Activated naive CD8-positive, alpha-beta T cell treated with anti-CD3 and anti-CD28 coated beads for 36 hours (primary cell): ENCODE measurements at places on chromosomes 4 and X. TPM values are rescaled to one million over a fixed set of nuclear protein-coding genes. Genes with fewer than 3 reads are reported as not detected.

GRCh38 chr4:33975995-33976394, 2268.3 kb downstream of the ARAP2 start:
- no peak for DNase-seq
- H3K27me3 ChIP-seq: no peaks in the 10 kb centered on the region
- no peaks in the 10 kb centered on the region for H3K4me1 ChIP-seq
- no peak overlapping the region for H3K27ac ChIP-seq
- no peak overlapping the region for H3K4me3 ChIP-seq

DNA sequence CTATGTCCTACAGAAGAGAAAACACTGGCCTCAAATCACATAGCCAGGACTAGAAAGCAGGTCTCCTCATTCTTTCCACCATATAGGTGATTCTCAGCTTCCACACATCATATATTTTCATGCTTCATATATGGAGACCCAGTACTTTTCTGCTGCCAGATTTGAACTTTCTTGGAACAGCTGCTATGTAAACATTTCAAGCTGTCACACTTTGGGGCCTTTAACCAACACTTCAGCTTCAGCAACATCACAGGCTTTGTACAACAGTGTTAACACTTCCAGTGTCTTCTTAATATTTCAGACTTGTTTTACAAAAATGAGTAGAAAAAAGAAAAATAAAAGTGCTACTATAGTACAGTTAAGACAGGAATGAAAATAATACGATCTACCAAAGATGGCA, 12.6 kb downstream of the SH3RF1 start:
- H3K27ac ChIP-seq: no peak overlapping the region
- H3K27me3 ChIP-seq: peaks cover 24% of the 10 kb centered on the region
- no peaks in the 10 kb centered on the region for H3K36me3 ChIP-seq
- no peaks in the 10 kb centered on the region for H3K4me1 ChIP-seq
- DNase-seq: no peak
- no peak overlapping the region for H3K4me3 ChIP-seq

DNA sequence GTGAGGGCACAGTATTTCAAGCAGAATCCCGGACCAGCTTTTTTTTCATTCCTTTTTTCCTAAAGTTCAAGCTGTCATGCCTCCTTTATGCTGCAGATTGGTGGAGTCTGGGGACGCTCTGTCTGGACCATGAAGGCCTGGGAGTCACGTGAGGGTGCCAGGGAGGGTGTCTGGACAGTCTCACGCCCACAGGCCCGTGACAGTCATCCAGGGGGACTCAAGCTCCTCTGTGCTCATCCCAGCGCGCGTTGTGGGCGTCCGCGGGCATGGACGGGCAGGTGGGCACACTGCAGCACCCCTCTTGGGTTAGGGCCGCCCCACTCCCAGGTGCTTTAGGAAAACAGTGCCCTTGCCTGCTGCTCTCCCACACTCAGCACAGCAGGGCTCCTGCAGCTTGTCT, 4.8 kb downstream of the CPZ start:
- peaks cover 19% of the 10 kb centered on the region for H3K27me3 ChIP-seq
- H3K36me3 ChIP-seq: no peaks in the 10 kb centered on the region
- H3K4me1 ChIP-seq: no peaks in the 10 kb centered on the region
- no peak overlapping the region for H3K27ac ChIP-seq
- H3K4me3 ChIP-seq: no peak overlapping the region

DNA sequence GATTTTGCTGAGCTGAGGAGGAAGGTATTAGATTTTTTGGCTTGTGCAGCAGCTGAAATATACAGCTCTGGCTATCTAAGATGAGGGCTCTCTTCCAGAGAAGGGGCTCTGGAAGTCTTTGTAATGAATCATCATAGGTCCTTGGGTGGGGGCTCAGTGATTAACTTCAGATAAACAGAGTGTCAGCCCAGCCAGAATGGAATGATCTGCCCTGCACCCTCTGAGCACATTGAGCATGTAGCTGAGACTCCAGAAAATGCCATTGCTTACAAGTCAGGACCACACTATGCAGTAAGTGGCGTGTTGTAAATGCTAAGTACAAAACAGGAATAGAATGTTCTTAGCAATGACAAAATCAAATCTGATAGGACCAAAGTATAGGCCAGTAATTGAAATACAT, 836.0 kb downstream of the PDHA2 start:
- no peak overlapping the region for H3K4me3 ChIP-seq
- DNase-seq: no peak
- no peaks in the 10 kb centered on the region for H3K27me3 ChIP-seq
- no peaks in the 10 kb centered on the region for H3K36me3 ChIP-seq
- H3K27ac ChIP-seq: no peak overlapping the region
- no peaks in the 10 kb centered on the region for H3K4me1 ChIP-seq

DNA sequence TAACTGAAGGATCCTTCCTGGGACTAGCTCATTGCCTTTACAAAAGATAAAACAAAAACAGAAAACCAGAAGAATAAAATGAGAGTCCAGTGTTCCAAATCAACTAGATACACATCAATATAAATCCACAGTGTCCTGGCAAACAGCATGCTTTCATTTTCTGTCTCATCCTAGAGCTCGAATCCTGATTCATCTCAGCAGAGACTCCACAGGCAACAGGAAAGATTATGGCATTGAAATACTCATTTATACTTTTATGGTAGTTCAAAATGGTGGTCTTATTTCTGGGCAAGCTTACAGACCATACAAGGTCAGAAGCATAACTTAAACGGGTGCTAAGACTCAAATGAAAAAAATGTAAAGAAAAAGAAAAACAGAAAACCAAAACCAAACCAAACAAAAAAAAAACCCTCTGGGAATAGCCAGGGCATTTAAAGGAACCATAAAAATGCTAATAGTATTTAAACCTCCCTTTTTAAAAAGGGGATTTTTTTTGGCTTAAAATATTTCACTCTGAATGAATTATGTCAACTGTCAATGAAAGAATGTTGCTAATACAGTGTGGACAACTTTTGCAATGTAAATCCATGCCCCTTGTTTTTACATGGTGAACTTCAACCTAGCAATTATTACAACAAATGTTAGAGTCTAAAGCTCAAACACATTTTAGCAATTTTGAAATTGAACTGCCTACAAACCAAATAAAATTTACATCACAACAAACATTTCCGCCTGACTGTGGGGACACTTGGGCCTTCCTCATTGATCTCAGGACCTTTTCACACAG, 57.9 kb downstream of the GPR101 start:
- H3K27ac ChIP-seq: no peak overlapping the region
- peaks cover 4% of the 10 kb centered on the region for H3K36me3 ChIP-seq
- DNase-seq: no peak

DNA sequence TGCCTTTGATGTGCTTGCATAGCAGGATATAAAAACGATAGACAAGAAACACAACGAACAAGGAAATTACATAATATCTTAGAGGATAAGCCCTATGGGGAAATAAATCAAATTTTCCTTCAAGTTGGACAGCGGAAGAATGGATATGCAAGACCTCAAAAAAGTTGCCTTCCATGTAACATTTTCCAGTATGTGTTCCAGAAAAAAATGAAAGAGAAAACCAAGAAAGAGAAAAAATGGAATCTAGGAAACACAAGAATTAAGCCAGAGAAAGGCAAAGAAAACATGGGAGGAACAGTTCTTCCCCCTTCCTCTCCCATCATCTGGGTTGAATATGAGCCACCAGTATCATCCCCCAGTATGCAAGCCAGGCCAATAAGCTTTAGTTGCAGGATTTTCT, 34.6 kb upstream of the MID1 start:
- no peaks in the 10 kb centered on the region for H3K27me3 ChIP-seq
- no peak overlapping the region for H3K4me3 ChIP-seq
- no peak overlapping the region for H3K27ac ChIP-seq
- DNase-seq: no peak
- H3K4me1 ChIP-seq: no peaks in the 10 kb centered on the region
- no peaks in the 10 kb centered on the region for H3K36me3 ChIP-seq

DNA sequence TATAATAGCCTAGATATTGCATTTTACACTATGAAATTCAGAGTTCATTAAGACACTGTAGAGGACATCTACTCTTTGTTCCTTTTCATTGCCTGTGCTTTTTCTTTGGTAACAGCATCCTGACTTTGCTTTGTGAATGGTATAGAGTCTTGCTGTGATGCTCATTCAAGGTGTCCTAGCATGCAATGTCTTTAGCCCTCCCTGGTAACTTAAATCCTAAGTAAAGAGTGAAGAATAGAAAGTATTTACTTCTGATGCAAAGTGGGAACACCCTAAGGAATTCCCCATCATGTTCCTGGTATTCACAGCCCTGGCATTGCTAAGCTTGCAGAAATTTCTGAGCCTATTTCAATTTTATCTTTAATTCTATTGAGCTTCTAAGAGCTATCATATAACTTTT, 400.1 kb downstream of the FAT4 start:
- no peaks in the 10 kb centered on the region for H3K27me3 ChIP-seq
- DNase-seq: no peak
- H3K4me3 ChIP-seq: no peak overlapping the region
- no peak overlapping the region for H3K27ac ChIP-seq
- H3K36me3 ChIP-seq: no peaks in the 10 kb centered on the region
- H3K4me1 ChIP-seq: no peaks in the 10 kb centered on the region

DNA sequence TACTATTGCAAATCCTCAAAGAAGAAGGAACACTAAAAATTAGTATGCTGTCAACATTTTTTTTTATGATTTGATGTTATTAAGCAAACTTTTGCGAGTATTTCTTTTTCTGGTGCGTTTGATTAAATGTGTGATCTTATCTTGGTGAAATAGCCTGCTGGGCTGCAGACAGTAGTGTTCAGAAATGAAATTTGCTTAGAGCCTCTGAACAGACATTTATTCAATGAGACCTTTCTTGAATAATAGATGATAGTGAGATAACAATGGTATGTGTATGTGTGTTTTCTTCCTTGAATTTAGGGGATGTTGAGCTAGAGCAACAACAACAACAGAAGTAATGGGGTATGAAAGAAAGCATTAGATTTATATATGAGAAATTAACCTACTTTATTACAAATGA, 12.7 kb downstream of the ADGRL3 start:
- no peak for DNase-seq
- H3K27ac ChIP-seq: no peak overlapping the region
- no peaks in the 10 kb centered on the region for H3K27me3 ChIP-seq
- H3K4me1 ChIP-seq: no peaks in the 10 kb centered on the region
- H3K36me3 ChIP-seq: no peaks in the 10 kb centered on the region

GRCh38 chr4:15100994-15101695, 98.9 kb downstream of the CPEB2 start:
- H3K4me1 ChIP-seq: no peaks in the 10 kb centered on the region
- DNase-seq: no peak
- no peak overlapping the region for H3K27ac ChIP-seq
- peaks cover 9% of the 10 kb centered on the region for H3K27me3 ChIP-seq

- H3K27ac ChIP-seq: peak overlapping the region; percentile 95
- H3K4me3 ChIP-seq: peak overlapping the region; percentile 97
- H3K36me3 ChIP-seq: peaks cover 7% of the 10 kb centered on the region
- H3K4me1 ChIP-seq: peaks cover 47% of the 10 kb centered on the region
- DNase-seq: peak; percentile 62
- H3K27me3 ChIP-seq: peaks cover 15% of the 10 kb centered on the region
Observed at GRCh38 chr4:139556724-139557555, 921 bp upstream of the SETD7 start.

DNA sequence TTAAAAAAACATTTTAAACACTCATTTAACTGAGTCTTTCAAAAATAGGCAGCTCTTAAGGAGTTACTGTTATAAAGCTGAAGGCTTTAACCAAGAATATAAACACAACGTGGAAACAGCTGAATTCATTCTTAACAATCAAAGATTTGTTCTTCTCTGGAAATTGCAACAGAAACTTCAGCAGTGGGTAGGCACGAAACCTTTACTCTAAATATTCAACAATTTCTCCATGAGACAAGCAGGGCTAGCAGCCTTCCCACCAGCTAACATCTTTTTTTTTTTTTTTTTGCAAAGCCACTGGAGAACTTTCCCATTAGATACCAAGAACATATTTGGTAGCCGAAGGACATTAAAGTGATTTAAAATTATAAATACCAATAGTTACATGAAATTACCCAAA, 78.2 kb upstream of the PRSS48 start:
- peaks cover 5% of the 10 kb centered on the region for H3K27me3 ChIP-seq
- no peak for DNase-seq
- no peaks in the 10 kb centered on the region for H3K4me1 ChIP-seq
- H3K27ac ChIP-seq: no peak overlapping the region

- H3K4me1 ChIP-seq: no peaks in the 10 kb centered on the region
- no peak overlapping the region for H3K27ac ChIP-seq
- H3K36me3 ChIP-seq: no peaks in the 10 kb centered on the region
- H3K4me3 ChIP-seq: no peak overlapping the region
- H3K27me3 ChIP-seq: no peaks in the 10 kb centered on the region
Observed at GRCh38 chrX:142084611-142085010, 120.5 kb downstream of the MAGEC2 start.

- no peaks in the 10 kb centered on the region for H3K36me3 ChIP-seq
- no peak overlapping the region for H3K4me3 ChIP-seq
- DNase-seq: no peak
- no peaks in the 10 kb centered on the region for H3K27me3 ChIP-seq
- no peaks in the 10 kb centered on the region for H3K4me1 ChIP-seq
Observed at GRCh38 chrX:12228862-12229261, 90.6 kb downstream of the FRMPD4 start.

- H3K4me3 ChIP-seq: no peak overlapping the region
- H3K4me1 ChIP-seq: peaks cover 34% of the 10 kb centered on the region
- DNase-seq: no peak
- no peak overlapping the region for H3K27ac ChIP-seq
- no peaks in the 10 kb centered on the region for H3K36me3 ChIP-seq
Observed at GRCh38 chr4:74628852-74629620, 165.3 kb downstream of the BTC start.

- H3K4me3 ChIP-seq: no peak overlapping the region
- no peak overlapping the region for H3K27ac ChIP-seq
- no peak for DNase-seq
- H3K4me1 ChIP-seq: peaks cover 5% of the 10 kb centered on the region
- H3K36me3 ChIP-seq: no peaks in the 10 kb centered on the region
- no peaks in the 10 kb centered on the region for H3K27me3 ChIP-seq
Observed at GRCh38 chrX:107730991-107731766, 44.4 kb downstream of the TSC22D3 start.

DNA sequence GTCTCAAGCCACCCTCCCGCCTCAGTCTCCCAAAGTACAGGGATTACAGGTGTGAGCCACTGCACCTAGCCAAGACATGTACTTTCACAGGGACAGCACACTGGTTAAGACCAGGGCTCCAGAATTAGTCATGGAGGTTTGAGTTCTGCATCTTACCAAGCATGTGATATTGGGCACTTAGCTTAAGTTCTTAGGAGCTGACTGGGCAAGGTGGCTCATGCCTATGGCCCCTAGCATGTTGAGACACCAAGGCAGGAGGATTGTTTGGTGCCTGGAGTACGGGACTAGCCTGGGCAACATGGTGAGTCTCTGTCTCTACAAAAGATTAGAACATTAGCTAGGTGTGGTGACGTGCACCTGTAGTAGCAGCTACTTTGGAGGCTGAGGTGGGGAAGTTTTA, 2.6 kb upstream of the TMEM192 start:
- H3K36me3 ChIP-seq: peaks cover 4% of the 10 kb centered on the region
- no peak overlapping the region for H3K4me3 ChIP-seq
- peaks cover 14% of the 10 kb centered on the region for H3K4me1 ChIP-seq
- DNase-seq: no peak
- no peak overlapping the region for H3K27ac ChIP-seq
- H3K27me3 ChIP-seq: peaks cover 4% of the 10 kb centered on the region

- DNase-seq: no peak
- H3K4me3 ChIP-seq: no peak overlapping the region
- H3K36me3 ChIP-seq: no peaks in the 10 kb centered on the region
- H3K27ac ChIP-seq: no peak overlapping the region
Observed at GRCh38 chr4:110292994-110293744, 94.8 kb upstream of the ELOVL6 start.

FAM114A1 gene
- total RNA-seq: 0.38 TPM

LRP2BP gene
- total RNA-seq: 0.41 TPM

ZNF711 gene
- 1.3 TPM for total RNA-seq

RTL9 gene
- total RNA-seq: not detected

CYLC1 gene
- total RNA-seq: not detected

LRIT3 gene
- total RNA-seq: 0.08 TPM

KIT gene
- total RNA-seq: 0.23 TPM

EDNRA gene
- not detected for total RNA-seq

TEX13D gene
- total RNA-seq: 0.22 TPM

CT45A5 gene
- not detected for total RNA-seq
